ENCODE measurements at places on chromosomes 5 and 9.

DNA sequence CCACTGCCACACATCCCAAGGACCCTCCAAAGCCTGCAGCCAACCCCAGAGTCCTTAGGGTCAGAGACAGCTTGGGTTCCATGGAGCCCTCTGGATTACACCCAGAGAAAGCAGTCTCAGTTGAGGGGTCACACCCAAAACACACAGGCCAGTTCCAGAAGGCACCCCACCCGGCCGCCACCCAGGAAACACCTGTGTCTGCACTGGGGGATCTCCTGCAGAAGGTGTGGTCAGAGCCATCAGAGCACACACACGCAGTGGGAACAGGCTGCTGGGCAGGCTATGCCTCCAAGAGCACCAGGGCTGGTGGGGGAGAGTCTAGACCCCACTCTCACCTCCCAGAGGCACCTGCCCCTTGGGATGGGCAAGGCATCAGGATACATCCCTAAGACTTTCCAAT is 27.3 kb downstream of the NIPAL4 start:
- DNase-seq: no peak

GRCh38 chr9:35756275-35757225 is 2.5 kb upstream of the MSMP start:
- no peak for DNase-seq

DNA sequence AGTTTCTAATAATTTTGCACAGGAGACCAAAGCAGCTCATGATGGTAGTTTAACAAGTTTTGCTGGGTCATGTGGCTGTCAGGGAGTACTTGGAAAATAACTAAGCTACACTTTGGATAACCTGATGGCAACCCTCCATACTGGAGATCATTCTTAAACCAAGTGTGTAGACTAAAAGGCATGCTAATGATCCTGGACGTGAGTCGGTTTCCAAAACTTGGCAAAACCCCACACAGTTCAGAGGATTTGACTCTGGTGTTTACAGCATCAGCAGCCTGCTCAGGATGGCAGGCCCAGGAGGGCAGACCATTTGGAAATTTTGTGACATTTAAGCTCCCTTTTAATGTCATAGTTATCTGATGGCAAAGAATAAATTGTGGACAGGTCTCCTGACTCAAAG is 196.5 kb upstream of the EFNA5 start:
- no peak for DNase-seq

DNA sequence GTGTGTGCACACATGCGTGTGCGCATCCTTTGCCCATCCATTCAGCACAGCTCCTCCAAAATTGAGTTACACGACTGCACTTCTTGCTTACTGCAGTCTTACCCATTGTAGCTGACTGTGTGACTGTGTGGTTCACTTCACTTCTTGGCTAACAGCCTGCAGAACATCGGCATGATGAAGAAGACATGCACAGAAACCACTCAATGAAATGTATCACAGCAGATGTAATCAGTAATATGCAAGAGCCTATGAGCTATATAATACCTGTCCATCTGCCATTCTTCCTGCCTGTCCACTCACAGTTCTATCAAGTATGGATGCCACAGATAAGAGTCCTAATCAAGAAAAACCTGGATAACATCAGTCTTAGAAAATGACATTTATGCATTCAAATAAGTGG is 83.9 kb downstream of the TRPM3 start:
- no peak for DNase-seq

DNA sequence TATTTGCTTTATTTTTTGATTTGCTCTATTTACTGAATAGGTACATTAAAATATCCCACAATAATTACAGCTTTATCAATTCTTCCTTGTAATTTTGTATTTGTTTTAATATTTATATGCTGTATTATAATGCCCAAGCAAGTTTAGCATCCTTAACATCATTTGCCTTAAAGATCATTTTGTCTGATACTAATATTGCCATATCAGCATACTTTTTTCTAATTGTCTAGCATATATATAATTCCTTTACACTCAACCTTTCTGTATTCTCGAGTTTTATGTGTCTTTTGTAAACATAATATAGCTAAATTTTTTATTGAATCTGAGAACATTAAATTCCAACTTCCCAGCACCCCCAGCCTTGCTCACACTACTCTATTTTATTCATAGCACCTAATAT is 64.7 kb downstream of the P4HA2 start:
- DNase-seq: no peak

- no peak for DNase-seq
These were observed 4.7 kb downstream of the B4GALT7 start for GRCh38 chr5:177604656-177605055.

DNA sequence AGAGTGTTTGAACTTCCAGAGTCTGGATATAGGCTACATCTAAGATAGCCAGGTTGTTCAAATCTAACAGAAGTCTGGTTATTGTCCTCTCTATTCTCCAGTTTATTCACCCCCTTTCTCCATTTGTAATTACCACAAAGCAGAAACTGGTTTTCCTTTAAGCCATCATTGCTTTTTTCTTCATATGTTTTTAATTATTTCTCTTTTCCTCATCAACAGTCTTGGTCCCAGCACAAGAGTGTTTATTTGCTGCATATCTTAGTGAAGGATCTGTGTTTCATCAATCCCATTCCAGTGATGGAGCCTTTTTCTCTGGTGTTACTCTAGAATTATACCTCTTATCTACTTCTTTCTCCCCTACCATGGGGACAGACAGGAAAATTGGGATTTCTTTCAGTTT is 142.2 kb downstream of the CAMK4 start:
- DNase-seq: no peak

- no peak for DNase-seq
These were observed 55.9 kb downstream of the ADAM19 start for GRCh38 chr5:157519579-157520253.

DNA sequence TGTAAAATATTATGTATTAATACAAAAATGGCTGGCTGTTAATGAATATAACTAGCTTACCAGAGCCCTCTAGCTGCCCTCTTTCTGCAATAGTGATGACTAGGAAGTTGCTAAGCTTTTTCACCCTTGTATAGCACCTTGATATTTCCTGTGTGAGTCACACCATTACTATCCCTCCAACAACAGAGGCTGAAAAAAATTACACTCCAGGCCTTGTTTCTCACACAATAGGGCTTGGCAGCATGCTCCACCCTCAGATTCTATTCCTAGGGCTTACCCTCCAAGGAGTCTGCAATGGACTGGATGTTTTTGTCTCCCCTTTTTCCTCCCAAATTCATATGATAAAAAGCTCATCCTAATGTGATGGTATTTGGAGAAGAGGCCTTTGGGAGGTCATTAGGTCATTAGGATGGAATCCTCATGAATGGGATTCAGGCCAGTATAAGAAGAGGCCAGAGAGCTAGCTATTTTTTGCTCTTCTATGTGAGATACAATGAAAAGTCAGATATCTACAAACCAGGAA is 184.6 kb upstream of the MAP1B start:
- DNase-seq: no peak

GRCh38 chr9:71604197-71605063 is 163.9 kb downstream of the CEMIP2 start:
- DNase-seq: peak; percentile 12

DNA sequence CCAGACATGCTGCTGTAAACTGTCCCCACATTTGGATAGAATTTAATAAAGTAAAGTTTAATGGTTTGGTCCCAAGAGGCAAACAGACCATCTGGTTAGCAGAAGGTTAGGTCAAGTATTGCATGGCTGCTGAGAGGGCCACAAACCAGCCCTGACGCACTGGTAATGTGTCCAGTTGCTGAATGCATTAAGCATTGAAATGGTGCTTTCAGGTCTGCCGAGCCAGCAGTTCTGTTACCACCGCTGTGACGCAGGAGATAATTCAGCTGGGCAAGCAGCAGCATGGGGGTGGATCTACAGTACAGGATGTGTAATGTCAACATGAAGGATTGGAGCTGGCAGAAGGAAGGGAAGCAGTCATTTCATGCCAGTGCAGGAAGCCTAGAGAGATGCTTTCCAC is 16.0 kb downstream of the ZNF462 start:
- no peak for DNase-seq

- no peak for DNase-seq
These were observed 150.6 kb downstream of the ERCC6L2 start for GRCh38 chr9:96025995-96026602.

GRCh38 chr9:82597241-82598203 is 465.4 kb downstream of the RASEF start:
- no peak for DNase-seq

GRCh38 chr9:101029315-101030085 is 973 bp downstream of the PLPPR1 start:
- DNase-seq: no peak

DNA sequence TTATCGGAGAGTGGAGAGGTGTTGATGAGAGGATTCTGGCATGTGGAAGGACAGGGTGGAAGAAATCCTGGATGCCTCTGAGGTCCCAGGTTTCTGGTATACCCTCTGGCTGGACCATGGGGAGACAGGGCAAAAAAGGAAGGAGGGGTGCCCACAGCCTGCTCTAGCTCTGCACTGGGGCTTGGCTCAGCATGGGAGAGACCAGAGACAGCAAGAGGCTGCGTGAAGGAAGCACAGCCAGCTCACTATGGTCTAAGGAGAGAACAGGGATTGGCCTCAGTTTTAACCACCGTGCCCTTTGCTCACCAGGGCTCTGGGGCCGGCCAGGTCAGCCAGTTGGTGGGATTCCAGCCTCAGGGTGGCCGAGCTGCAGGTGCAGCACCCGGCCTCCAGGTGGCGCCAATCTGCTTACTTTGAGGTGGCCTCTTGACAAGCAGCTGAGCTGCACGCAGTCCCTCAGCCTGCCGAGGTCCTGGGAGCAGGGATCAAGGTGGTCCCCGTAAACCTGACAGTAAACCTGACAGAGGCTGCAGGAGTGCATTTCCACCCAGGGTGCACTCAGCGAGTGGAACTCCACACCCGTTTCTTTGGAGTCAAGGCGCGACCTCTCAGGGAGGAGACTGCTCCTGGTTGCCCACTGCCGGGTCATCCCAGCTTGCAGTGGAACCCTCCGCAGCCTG is 25.0 kb upstream of the SPTLC1 start:
- DNase-seq: peak; percentile 56

- DNase-seq: no peak
These were observed 80.3 kb upstream of the RPS23 start for GRCh38 chr5:82358457-82358856.

GRCh38 chr5:58022055-58022454 is 437.8 kb downstream of the PLK2 start:
- DNase-seq: no peak

DNA sequence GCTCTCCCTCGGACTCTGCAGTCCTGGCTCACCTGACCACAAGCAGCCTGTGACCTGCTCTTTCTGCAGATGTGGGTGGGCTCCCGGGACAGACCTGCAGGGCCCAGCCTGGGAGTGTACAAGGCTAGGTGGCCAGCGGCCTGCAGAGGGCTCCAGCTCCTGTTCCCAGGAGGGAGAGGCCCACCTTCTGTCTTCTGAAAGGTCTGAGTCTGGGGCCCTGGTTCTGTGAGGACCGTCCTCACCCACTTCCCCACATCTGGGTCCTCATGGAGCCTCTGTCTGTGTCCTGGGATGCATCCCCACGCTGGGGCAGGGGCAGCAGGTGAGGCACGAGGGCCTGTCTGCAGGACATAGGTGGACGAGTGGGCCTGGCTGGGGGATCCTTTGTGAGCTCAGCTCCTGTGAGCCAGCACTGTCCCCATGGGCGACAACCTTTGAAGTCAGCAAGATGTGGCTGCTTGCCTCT is 43.7 kb downstream of the PHF2 start:
- DNase-seq: no peak

DNA sequence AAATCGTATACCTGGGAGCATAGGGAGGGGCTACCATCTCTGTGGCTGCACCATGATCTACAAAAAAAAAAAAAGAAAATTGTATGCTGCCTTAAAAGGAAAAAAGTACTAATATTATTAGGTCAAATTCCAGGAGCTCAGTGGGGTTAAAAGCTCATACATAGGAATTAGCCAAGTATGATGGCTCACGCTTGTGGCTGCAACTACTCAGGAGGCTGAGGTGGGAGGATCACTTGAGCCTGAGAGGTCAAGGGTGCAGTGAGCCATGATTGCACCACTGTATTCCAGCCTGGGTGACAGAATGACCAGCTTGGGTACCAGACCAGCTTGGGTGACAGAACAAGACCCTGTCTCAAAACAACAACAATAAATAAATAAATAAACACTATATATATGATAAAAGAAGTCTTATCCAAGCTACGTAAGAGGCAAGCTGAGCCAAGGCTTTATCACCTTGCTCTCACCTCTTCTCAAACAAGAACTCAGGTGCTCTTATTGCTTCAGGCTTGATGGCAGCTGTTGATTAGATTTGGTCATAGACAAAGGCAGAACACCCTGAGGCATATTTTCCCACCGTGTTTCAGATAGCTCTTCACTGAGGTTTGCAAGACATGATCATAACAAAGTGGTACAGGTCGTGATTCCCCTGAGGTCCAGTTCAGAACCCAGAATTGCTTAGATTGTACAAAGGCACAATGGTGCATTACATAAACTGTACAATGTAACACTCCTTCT is 3.3 kb upstream of the FBXW11 start:
- DNase-seq: no peak

- DNase-seq: no peak
These were observed 50.5 kb downstream of the EHMT1 start for GRCh38 chr9:137669261-137669672.

GRCh38 chr9:133514460-133515239 is 10.1 kb downstream of the MYMK start:
- no peak for DNase-seq

GRCh38 chr9:111839987-111840386 is 45.2 kb upstream of the SHOC1 start:
- no peak for DNase-seq

- DNase-seq: no peak
These were observed 13.0 kb upstream of the SPINK4 start for GRCh38 chr9:33227008-33227398.

DNA sequence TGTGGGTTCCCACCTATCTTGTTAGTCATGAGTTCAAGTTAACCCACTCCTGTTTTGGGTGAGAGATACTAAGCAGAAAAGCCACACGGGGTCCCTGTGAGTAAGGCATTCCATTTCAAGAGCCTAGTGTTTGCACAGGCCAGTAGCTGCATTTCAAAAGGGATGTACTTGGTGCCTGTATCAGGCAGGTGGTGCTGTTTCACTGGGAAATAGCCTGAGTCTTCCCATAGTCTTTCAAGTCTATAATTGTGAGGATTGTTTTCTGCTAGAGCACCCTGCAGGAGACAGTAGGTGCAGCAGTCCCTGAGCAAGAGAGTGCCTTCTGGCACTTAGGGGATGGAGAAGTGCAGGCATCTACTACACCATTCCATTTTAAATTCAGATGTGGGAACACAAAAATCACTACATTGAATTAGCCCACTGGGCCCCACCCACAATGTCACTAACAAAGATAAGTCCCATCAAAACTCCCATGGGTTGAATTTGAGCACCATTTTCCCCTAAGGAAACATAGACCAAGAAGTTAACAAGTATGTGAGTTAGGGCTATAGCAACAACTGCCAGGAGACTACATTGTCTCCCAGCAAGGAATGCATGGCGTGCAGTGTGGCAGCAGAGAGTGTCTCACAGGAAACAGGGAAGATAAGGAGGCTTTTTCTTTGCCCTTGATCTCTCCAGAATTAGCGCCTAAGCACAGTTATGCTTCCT is 263.2 kb downstream of the COX7C start:
- peak; percentile 1 for DNase-seq

- DNase-seq: peak; percentile 54
These were observed 127.7 kb downstream of the RGS3 start for GRCh38 chr9:113590991-113591898.
